ENCODE measurements at places on chromosomes 13 and 19.

- DNase-seq: no peak
Observed at GRCh38 chr19:10749435-10750384, 31.8 kb downstream of the DNM2 start.

DNA sequence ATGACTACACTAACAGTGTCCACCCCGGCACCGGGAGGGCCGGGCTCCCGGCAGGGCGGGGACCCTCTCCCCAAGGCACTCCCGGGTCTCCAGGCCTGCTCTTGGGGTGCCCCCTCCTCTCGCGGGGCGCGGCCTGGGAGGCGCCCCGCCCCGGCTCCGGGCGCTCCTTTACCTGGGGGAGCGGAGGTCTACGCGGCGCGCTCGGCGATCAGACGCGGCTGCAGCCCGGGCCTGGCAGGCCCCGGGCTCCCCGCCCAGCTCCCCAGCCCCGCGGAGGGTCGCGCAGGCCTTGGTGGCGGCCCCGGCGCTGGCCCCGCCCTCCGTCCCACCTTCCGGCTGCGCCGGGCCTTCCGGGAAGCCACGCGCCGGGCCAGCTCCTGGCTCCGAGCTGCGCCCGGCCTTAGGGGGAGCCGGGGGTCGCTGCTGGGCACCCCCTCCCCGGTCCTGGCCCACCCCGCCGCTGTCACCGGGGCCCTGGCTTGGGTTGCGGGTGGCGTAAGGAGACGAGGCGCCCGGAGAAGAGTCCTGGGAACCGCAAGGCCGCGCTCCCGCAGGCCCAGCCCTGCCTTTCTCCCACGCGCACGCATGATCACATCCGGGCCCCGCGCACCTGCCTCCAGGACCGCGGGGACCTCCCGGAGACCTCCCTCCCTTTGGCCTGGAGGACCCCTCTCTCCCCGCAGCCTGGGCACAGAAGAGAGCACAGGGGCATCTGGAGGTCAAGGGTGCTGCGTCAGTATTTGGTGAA, at the start of gene C19orf12:
TSS of gene C19orf12 (minus strand) at position 309 of the 748 bp plus-strand sequence. CDS start 6,848 bp downstream, outside the sequence.
- peak; percentile 71 for DNase-seq

DNA sequence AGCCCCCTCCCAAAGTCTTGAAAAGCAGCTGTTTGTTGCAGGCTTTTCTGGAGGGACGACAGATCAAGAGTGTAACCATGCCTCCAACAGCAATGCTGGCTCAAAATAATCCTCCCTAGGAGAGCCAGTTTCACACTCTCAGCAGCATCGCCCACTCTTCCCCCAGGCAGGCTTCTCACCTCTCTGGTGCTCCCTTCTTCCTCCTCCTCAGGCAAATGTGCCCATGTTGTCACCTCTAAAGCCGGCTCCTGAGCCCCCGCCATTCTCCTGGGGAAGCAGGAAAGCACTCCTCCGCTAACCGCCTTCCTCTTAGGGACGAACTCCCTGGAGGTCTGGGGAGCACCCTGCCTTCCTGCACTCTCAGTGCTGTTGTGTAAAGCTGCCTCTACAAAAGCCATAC, 98.9 kb upstream of the SGCG start:
- DNase-seq: no peak

DNA sequence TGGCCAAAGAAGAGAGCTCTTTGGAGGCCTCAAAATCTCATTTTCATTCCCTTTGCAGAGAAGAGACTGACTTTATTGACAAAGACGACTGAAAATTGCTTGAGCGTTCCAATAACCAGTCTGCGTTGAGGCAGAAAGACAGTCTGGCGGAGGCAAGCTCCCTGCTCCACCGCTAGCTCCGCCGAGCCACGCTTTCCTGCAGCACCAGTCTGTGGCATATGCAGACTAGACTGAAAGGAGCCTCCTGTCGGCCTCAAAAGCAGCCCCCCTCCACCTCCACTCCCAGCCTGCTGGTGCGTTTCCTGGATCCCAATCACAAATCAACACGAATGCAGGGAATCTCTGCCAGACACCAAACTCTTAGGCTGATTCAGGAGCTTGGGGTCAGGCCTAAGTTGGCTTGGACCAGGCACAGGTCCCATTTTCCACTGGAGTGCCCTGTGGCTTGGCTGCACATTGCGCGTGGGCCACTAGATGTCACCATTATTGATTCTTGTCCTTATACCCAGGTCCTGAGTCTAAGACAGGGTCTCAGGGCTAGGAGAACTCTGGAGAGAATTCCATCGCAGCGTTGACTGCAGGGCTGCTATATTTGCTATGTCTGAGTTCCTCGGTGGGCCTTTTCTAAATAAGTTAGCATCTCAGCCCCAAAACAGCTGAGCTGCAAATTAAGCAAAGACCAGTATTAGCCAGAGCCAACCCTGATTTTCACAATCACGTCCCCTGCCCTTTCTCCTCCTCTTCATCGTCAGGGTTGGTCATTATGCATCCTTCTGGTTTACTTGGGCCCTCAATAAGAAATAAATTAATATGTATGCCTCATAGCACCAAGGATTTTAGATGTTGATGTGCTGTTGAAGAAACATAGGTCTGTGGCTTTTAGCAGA, 5.2 kb upstream of the ZNF507 start:
- peak; percentile 81 for DNase-seq

DNA sequence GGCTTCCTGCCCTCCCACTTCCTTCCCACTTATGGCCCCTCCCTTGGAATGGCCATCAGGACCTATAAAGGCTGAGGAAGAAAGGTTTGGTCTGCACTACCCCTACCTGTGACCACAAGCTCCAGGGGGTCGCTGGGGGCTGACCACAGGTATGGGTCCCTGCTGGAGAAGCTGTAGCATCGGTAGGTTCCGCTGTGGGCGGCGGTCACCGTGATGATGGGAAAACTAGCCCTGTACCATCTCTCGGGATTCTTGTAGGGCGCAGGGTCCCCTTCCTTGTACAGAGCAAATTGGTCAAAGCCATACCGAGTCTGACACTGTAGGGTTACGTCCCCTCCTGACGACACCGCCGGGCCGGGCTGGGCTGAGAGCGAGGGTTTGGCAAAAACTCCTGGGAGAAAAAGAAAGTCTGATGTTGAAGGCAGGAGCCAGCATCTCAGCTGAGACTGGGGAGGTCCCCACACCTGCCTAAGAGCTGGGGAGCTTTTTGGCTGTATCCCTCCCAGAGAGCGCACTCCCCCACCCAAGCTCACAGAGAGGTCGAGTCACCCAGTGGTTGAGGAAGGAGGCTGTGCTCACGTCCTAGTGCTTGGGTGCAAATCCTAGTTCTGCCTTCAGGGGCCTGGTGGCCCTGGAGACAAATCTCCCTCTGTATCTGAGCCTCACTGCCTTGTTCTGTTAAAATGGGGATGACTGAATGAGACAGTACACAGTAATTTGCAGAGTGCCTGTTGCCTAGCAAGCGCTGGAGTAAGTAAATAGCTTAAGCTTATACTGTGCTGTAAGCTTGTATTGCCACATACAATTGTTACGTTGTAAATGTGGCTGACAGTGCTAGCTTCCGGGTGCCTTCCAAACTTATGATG, 10.4 kb downstream of the GP6 start:
- no peak for DNase-seq

DNA sequence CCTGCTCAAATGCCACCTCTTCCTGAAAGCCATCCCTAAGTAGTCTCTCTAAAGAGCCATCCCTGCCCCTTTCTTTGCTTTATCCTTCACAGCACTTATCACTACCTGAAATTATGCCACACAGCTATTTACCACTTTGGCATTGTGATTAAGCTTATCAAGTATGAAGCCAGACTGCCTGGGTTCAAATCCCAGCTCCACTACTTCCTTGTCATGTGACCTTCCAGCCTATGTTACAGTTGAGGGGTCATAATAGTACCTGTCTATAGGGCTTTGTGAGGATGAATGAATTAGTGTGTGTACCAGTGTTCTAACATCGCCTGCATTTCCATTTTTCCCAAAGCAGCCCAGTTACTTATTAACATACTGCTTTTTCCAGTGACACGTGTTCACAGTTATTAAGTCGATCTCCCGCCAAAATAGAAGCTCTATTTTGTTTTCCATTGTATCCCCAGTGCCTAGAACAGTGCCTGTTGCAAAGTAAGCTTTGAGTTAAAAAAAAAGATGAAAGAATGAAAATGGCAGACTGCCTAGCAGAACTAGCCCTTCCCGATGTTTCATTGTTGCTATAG, 32.8 kb downstream of the ZSWIM9 start:
- no peak for DNase-seq

DNA sequence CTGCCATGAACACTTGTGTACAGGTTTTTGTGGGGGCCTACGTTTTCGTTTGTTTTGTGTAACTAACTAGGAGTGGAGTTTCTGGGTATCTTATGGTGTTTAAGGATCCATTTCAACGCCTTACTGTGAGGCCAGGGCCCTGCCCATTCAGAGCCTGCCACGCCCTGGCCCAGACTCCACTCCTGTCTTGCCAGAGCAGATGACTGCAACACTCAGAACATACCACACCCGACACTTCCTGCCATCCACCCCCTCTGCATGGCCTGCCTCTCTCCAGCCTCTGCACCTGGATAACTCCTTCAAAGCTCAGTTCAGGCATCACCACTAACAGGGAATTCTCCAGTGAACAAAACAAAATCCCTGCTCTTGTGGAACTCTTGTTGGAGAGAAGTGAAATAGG, 43.2 kb downstream of the RGCC start:
- no peak for DNase-seq

GRCh38 chr19:48445256-48445605, 552 bp upstream of the GRWD1 start:
- no peak for DNase-seq

DNA sequence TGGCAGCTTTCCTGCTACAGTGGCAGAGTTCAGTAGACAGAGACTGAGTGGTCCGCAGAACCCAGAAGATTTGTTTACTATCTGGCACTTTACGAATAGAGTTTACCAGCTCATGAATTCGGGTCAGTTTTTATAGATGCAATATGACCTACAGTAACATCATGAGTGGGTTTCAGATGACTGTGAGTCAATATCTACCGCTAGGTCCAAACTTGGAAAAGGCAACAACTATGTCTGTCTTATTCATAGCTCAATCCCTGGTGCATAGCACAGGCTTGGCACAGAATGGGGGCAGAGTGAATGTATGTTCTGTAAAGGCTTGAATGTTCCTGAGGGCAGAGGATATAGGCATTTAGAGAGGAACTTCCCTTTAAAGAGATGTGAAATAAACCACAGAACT, 65.2 kb downstream of the RAP2A start:
- DNase-seq: no peak

DNA sequence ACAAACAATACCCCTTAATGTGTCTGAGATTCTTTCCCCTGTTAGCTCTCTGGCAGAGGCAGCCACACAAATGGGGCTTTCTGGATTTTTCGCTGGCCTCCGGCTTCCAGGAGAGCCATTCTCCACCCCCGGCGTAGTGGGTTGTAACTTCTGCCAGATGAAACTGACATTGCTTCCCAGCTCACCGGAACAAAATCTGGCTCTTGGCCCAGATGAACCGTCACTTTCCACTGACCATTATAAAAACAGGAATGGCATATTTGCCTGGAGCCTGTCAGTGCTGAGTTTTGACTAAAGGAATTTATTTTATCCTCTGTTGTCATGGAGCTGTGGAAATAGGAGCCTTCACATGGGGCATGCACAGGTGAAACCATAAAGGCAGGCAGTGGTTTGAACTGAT, 120.6 kb upstream of the GPR12 start:
- no peak for DNase-seq

DNA sequence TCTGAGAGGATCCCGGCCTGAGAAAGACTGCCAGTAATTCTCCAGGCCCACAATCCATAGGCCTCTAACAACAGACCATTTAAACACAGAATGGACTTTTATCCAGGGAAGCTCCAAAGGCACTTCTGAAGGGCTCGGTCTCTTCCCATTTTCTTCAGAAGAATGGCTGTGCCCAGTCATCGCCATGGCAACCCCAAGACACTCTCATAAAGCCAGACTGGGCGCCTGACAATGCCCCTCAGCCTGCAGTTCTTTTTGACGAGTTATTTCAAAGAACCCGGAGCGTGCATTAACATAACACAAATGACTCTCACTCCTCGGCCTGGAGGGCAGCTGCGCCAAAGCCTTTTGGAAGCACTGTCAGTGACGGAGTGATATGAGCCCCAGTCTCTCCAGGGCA, 61.0 kb downstream of the RASA3 start:
- DNase-seq: peak; percentile 23

- no peak for DNase-seq
Observed at GRCh38 chr13:37656247-37656940, 57.8 kb upstream of the POSTN start.

DNA sequence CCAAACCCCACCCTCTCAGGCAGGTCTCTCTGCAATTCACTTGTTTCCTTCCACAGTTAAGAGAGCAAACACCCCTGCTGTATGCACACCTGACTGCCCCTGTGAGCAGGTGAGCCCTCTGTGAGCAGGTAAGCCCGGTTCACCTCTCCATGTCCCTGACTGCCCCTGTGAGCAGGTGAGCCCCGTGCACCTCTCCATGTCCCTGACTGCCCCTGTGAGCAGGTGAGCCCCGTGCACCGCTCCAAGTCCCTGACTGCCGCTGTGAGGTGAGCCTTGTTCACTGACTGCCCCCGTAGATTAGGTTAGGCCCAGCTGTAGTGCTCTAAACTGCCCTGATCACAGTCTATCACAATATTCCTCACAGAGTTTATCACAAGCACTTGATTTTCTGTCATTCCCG, 29.2 kb downstream of the TMTC4 start:
- DNase-seq: no peak

DNA sequence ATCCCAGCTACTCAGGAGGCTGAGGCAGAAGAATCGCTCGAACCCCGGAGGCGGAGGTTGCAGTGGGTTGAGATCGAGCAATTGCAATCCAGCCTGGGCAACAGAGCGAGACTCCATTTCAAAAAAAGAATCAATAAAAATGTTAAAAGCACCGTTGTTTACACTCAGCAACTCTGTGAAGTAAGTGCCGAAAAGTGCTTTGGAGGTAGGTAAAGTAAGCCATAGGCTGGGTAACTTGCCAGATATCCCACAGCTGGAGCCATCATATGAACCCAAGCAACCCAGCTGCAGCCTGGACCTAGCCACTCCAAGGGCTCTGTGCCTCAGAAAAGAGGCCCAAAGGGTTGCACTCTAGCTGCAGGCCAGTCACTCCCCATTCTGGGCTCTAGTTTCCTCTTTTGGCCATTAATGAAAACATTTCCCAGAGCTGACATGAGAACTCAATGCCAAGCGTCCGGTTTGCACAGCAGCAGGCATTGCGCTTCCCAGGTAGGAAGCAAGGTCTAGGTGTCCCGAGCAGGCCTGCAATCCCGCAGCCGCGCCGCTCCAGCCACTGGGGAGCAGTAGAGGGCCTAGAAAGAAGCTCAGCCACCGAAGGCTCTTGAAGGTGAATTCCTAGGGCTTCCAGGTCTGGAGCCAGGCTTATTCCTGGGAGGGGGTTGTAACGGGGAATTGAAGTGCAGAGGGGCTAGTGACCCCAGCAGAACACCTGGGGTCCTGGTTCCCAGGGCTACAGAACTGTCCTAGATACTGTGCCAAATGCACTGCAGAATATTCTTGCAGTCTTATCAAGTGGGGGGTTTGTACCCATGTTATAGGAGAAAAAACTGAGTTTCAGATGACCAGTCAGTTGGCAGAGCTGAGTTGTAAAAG, 4.1 kb upstream of the CD79A start:
- DNase-seq: peak; percentile 76

Data from right lobe of liver (tissue), 6 donors.